Placental pericyte (primary cell): ENCODE measurements at places on chromosomes 1 and 21. TPM values are rescaled to one million over a fixed set of nuclear protein-coding genes. Genes with fewer than 3 reads are reported as not detected.

The SHE gene
- total RNA-seq = under 0.01 TPM in 1 of 2 replicates, not detected in the other

The MEX3A gene
- total RNA-seq = 0.22 and 2.3 TPM in 2 replicates

The CD164L2 gene
- total RNA-seq = not detected in 2 replicates

The NGF gene
- 0.57 and 1.3 TPM in 2 replicates for total RNA-seq

The SERINC2 gene
- 17.7 and 46.4 TPM in 2 replicates for total RNA-seq

The KCNJ15 gene
- 1.8 and 6.0 TPM in 2 replicates for total RNA-seq

The WNT2B gene
- total RNA-seq = 0.86 and 1.5 TPM in 2 replicates

The REN gene
- 0.29 and 0.66 TPM in 2 replicates for total RNA-seq

The FAM43B gene
- total RNA-seq = under 0.01 TPM in 1 of 2 replicates, not detected in the other
